ENCODE measurements at places on chromosomes 2 and 18.

DNA sequence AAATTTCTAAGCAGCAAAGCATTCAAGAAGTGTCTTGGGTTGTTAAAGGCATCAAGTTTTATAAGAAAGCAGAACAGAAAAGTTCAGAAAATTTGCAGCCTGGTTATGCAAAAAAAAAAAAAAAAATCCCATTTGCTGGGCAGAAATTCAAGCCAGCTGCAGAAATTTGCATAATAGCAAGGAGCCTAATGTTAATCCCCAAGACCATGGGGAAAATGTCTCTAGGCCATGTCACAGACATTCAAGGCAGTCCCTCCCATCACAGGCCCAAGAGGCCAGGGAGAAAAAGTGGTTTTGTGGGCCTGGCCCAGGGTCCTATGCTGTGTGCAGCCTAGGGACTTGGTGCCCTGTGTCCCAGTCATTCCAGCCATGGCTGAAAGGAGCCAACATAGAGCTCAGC, 269.0 kb upstream of the SLC39A10 start:
- no peaks in the 10 kb centered on the region for H3K27me3 ChIP-seq
- no peak overlapping the region for H3K4me3 ChIP-seq
- no peak for DNase-seq
- H3K27ac ChIP-seq, result no peak overlapping the region
- no peaks in the 10 kb centered on the region for H3K36me3 ChIP-seq
- no peaks in the 10 kb centered on the region for H3K4me1 ChIP-seq

- H3K4me3 ChIP-seq, result no peak overlapping the region
- DNase-seq, result no peak
- no peaks in the 10 kb centered on the region for H3K4me1 ChIP-seq
- no peaks in the 10 kb centered on the region for H3K36me3 ChIP-seq
- no peaks in the 10 kb centered on the region for H3K27me3 ChIP-seq
Observed at GRCh38 chr2:170665743-170666142, 49.4 kb upstream of the SP5 start.

DNA sequence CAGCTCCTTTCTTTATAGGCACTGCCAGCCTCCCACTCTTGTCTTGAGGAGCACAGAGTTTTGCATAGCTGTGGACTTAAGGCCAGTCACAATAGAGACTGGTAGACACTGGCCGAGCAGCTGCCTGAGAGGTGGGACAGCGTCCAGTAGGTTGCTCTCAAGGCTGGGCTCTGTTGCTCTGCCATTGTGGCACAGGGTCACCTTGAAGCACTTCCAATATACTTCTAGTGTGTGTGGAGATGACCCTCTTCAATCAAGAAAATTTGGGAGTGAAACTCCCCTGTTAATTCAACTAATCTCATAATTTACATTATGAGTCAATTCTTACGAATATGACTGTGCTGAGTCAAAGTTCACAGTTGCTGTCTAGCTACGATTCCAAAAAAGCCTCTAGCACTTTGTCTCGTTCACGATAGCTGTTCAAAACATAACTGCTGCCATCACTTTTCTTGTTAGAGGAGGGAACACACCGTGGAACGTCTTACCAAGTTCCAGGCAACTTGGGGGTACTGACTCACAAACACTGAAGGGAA, 636.2 kb downstream of the EPHA4 start:
- H3K4me1 ChIP-seq, result no peaks in the 10 kb centered on the region
- H3K27me3 ChIP-seq, result no peaks in the 10 kb centered on the region
- no peak for DNase-seq
- no peak overlapping the region for H3K27ac ChIP-seq
- no peaks in the 10 kb centered on the region for H3K36me3 ChIP-seq
- H3K4me3 ChIP-seq, result no peak overlapping the region

GRCh38 chr2:71586471-71586870, 133.1 kb downstream of the DYSF start:
- no peaks in the 10 kb centered on the region for H3K36me3 ChIP-seq
- DNase-seq, result no peak
- no peak overlapping the region for H3K27ac ChIP-seq
- no peak overlapping the region for H3K4me3 ChIP-seq
- H3K27me3 ChIP-seq, result no peaks in the 10 kb centered on the region

DNA sequence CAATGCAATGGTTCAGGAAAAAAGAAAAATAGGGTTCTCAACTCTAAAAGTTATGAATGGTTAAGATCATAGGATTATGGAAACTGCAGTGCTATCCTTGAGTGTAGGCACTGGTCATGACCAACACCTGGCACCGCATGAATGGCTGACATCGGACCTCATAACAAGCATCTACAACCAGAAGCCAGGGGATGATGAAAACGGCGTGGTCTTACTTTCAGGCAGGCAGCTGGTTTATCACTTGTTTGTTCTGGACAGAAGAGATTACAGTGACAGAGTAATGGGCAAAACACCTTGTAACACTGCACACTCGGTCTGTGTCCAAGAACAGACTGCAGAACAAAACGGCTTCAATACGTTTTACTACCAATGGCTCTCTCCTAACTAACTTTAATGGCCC, 132.8 kb downstream of the STK39 start:
- DNase-seq, result no peak
- H3K4me3 ChIP-seq, result no peak overlapping the region
- H3K4me1 ChIP-seq, result peaks cover 5% of the 10 kb centered on the region
- no peaks in the 10 kb centered on the region for H3K27me3 ChIP-seq
- H3K36me3 ChIP-seq, result no peaks in the 10 kb centered on the region

DNA sequence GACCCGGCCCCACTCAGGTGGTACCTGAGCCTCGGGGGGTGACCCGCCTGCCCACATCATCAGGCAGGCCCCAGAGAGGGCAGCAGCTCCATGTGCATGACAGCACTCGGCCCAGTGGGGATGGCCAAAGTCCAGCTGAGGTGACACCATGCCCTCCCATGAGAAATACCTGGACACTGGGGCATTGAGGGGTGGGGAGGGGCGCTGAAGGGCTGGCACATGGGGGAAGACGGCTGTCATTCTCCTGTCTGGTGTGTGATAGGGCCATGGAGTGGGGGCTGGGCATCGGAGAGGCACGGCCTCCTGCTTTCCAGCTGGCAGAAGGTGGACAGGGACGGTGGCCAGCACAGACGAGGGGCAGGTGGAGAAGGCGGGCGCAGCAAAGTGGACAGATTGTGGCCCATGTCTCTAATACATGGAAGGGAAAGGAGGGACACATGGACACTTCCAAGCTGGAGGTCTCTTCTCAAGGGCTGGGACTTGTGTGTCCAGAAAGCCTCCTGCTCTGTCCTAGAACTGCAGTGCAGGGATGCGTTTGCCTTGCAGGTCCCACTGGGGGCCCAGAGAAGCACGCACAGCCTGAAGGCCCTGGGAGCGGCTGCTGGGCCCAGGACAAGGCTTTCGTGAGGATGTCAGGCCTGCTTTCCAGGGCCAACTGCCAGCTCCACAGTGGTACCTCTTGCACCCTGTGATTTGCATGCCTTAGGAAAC, 302.2 kb downstream of the NDUFA10 start:
- H3K27ac ChIP-seq, result no peak overlapping the region
- H3K4me3 ChIP-seq, result no peak overlapping the region
- no peak for DNase-seq
- H3K36me3 ChIP-seq, result no peaks in the 10 kb centered on the region

DNA sequence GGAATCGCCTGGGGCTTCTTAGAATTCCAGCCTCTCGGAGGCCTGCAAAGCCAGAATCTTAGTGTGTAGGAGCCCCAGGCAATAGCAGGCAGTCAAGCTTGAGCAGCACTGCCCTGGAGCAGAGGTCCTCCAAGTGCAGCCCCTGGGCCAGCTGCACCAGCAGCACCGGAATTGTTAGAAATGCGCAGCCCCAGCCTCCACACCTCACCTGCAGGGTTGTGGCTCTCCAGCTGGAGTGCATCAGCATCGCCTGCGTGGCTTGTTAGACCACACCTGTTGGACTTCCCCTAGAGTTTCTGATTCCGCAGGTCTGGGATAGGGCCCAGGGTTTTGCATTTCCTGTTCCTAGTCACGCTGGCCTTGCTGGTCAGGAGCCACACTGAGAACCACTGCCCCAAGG, 100.3 kb downstream of the ASAP2 start:
- H3K27ac ChIP-seq, result no peak overlapping the region
- peaks cover 15% of the 10 kb centered on the region for H3K4me1 ChIP-seq
- no peaks in the 10 kb centered on the region for H3K36me3 ChIP-seq
- H3K27me3 ChIP-seq, result no peaks in the 10 kb centered on the region
- H3K4me3 ChIP-seq, result no peak overlapping the region
- DNase-seq, result no peak

DNA sequence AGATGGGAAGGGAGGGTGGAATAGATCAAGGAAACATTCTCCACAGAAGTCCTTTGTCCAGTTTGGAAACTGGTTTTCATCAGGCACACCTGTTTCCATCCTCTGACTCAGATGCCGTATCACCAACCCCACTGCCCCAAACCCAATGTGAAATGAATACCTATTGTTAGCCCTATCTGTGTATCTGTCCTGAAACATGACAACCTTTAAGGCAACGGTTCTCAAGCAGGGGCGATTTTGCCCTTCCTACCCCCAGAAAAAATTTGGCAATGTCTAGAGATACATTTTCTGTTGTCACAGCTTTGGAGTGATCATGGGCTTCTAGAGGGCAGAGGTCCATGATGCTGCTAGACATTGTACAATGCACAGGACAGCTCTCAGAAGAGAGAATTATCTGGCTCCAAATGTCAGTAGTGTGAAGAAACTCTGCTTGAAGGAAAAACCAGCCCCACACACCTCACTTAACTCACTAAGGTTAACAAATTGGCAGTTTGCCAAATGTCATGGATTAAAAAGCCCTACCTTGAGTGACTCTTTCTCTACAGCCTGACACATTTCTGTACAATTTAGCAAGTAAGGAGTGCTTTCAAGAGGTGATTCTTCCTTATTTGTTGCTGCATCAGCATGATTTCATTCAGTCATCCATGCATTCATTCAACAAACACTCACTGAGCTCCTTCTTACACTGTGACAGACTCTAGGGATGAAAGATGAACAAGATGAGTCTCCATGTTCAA, 3.4 kb downstream of the SCTR start:
- no peak overlapping the region for H3K27ac ChIP-seq
- peaks cover 27% of the 10 kb centered on the region for H3K27me3 ChIP-seq
- no peak overlapping the region for H3K4me3 ChIP-seq
- peaks cover 6% of the 10 kb centered on the region for H3K4me1 ChIP-seq
- H3K36me3 ChIP-seq, result no peaks in the 10 kb centered on the region

GRCh38 chr2:190618030-190618429, 30.9 kb upstream of the NAB1 start:
- H3K36me3 ChIP-seq, result no peaks in the 10 kb centered on the region
- H3K4me3 ChIP-seq, result no peak overlapping the region
- H3K27me3 ChIP-seq, result no peaks in the 10 kb centered on the region
- no peak overlapping the region for H3K27ac ChIP-seq
- DNase-seq, result no peak

DNA sequence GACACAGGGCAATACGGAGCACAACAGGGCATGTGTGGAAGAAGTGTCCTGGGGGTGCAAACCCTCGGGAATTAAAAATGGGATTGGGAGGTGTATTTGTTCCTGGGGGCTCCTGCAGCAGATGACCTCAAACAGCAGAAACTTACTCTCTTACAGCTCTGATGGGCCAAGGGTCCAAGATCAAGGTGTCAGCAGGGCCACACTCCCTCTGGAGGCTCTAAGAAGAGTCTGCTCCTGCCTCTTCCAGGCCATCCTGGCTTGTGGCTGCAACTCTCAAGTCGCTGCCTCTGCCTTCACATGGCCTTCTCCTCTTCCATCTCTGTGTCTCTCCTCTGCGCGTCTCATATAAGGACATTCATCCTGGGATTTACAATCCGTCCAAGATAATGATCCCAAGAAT, 12.4 kb upstream of the SPATA3 start:
- peaks cover 12% of the 10 kb centered on the region for H3K27me3 ChIP-seq
- peaks cover 3% of the 10 kb centered on the region for H3K4me1 ChIP-seq
- no peak for DNase-seq
- H3K27ac ChIP-seq, result no peak overlapping the region
- H3K36me3 ChIP-seq, result no peaks in the 10 kb centered on the region

DNA sequence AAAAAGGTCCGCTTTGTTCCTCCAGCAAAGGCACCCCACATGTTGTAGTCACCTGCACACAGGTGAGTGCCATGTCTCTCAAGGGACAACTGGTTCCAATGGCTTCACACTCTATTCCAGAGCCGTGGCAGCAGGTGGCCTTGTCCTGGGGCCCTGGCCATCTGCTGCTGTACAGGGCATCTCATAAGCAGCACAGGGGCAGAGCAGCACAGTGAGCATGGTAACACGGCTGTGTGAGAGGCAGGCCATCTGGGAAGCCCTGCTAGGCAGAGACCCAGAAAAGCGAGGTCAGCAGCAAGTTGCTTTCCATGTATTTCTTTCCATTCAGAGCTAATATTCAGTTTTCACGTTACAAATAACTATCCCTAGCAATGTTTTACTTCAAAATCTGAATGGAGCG, 54.7 kb downstream of the CMPK2 start:
- H3K4me1 ChIP-seq, result no peaks in the 10 kb centered on the region
- H3K4me3 ChIP-seq, result no peak overlapping the region
- no peak overlapping the region for H3K27ac ChIP-seq
- H3K27me3 ChIP-seq, result no peaks in the 10 kb centered on the region
- H3K36me3 ChIP-seq, result no peaks in the 10 kb centered on the region
- DNase-seq, result no peak

DNA sequence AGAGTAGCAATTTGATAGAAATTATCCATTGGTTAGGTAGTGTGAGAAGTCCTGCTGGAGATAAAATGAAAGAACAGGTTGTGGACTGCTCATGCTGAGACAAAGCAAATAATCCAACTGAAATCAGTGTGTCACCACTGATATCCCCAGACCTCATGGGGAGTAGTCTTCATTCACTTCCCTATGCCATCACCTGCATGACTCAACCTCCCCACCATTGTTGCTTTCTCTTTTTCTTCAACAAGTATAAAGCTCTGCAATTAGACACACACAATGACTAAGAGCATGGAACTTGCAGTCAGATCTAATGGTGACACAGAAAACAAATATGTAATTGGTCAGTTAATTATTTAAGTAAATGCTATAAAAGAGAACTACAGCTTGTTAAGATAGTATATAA, 475.3 kb downstream of the RIT2 start:
- no peaks in the 10 kb centered on the region for H3K4me1 ChIP-seq
- no peak overlapping the region for H3K4me3 ChIP-seq
- H3K27ac ChIP-seq, result no peak overlapping the region
- DNase-seq, result no peak
- no peaks in the 10 kb centered on the region for H3K27me3 ChIP-seq

GRCh38 chr2:98857001-98857400, 79.0 kb downstream of the CRACDL start:
- H3K4me1 ChIP-seq, result no peaks in the 10 kb centered on the region
- H3K27ac ChIP-seq, result no peak overlapping the region
- no peaks in the 10 kb centered on the region for H3K36me3 ChIP-seq
- H3K4me3 ChIP-seq, result no peak overlapping the region
- DNase-seq, result no peak
- H3K27me3 ChIP-seq, result no peaks in the 10 kb centered on the region
